ENCODE measurements at places on chromosomes 2 and 18.
A peak's percentile ranks its signal among the peaks of the same experiment; 100 is the strongest.

DNA sequence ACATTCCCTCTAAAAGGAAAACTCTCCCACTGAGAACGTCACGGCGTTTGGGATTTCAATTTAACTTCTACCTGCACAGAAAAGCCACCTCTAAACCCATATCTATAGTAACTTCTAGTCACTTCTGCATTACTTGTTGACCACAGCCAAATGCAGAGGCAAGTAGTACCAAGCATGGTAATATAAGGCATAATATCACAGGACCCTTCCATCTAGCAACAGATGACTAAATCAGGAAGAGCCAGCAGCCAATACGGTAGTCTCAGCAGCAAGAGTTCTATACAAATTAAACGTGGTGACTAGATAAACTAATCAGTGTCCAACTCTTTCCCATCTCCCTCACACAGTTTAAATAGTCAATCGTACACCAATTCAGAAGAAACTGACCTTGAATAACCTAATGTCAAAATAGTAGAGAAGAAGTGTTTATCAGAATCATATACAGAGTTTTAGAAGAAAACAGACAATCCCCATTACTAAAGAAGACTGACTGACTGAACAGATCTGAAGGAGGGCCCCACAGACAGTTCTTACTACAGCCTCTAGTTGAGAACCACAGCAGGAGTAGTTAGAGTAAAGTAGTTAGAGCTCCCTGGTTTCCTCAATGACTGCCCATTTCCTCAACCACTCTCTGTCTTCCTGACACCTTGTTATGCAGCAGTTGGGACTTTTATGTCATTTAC is 30.0 kb downstream of the MEMO1 start:
- peak; percentile 26 for DNase-seq

DNA sequence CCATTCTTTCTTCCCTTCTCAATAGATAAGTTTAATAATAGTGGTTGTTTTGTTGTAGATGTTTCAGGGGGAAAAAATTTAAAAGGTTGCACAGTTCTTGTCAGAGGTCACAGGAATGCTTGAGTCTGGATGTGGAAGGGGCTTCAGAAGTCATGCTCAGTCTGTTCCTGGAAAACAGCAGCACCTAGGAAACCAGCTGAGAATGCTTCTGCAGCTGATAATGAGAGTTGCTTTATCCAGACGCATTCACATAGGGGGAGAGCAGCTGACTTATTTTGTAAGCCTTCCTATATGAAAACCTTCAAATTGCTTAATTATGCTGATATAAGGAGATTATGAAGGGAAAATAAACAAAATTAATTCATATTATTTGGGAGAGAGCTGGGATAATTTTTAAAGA is 235.5 kb downstream of the GULP1 start:
- no peak for DNase-seq

DNA sequence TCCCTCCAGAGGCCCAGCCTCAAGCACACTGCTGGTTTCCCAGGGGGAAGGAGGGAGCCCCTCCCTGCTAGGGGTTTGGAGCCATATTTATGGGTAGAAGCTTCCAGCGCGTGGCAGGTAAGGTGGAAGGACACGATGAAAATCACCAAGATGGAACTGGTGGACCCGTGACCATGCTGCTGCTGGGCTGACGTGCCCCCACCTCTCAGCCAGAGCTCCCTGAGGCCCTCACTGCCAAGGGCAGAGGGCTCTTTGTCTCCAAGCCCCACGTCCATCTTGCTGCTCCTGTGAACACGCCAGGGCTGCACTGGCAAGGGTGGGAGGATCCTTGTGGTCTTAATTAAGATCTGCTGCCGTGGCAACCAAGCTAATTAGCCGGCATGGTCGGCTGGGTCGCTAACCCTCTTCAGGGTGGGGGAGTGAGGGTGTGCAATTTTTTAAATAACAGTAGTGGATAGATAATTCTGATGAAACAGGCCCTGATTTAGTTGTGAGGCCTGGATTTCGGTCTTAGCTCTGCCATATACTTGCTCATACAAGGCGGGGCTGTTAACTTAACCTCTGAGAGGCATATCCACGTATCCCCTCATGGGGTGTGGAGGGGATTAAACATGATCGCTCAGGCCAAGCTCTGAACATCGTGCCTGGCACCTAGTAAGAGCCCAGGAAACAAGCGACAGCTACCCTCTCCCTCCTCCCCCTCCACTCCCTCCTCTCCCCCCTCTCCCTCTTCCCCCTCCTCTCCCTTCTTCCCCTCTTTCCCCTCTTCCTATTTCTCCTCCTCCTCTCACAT is 232.8 kb downstream of the CELF4 start:
- DNase-seq = no peak

GRCh38 chr2:105125428-105125827 is 87.6 kb downstream of the MRPS9 start:
- no peak for DNase-seq

- no peak for DNase-seq
Measured at GRCh38 chr2:112848833-112849232, 12.3 kb upstream of the IL1B start.

GRCh38 chr18:36066001-36066400 is 1.4 kb downstream of the RPRD1A start:
- DNase-seq = no peak

DNA sequence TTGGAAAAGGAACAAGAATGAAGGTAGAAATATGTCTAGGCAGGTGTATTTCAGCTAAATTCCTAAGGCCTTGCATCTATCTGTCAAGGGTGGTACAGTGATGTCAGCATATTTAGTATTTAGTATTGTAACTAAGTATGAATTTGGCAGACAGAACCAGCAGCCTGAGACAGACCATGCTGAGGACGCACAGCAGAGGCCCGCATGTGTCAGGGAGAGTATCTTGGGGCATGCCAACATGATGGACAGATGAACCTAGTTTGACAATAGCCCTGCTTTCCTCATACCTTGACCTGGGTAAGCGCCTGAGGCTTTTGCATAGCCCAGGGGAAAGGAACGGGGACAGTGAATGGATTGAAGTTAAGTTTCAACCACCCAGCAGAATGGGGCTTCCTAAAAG is 33.8 kb upstream of the OSR1 start:
- DNase-seq = no peak

GRCh38 chr2:121103960-121104359 is 181.0 kb downstream of the TFCP2L1 start:
- DNase-seq = no peak

- no peak for DNase-seq
Measured at GRCh38 chr2:24853996-24854395, 60.8 kb downstream of the CENPO start.

GRCh38 chr18:27404855-27405254 is 219.7 kb upstream of the CHST9 start:
- no peak for DNase-seq

GRCh38 chr18:53909668-53910067 is 314.8 kb downstream of the MBD2 start:
- DNase-seq = no peak

DNA sequence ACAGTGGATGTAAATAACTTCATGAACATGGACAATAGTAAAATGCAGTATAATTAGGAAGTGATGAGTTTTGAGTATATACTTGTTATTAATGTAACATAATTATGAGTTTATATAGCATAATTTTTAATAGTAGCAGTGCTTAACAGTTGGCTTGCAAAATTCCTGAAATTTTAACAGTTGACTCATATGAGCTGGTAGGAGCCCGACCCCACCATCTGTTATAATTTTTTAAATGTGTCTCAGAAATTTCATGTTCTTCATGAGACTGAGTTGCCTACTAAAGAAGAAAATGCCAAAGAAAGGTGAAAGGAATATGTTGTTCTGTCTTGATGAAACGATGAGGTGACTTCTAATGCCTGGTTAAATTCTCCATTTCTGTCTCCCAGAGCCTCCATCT is 62.6 kb downstream of the ITGB1BP1 start:
- DNase-seq = no peak

DNA sequence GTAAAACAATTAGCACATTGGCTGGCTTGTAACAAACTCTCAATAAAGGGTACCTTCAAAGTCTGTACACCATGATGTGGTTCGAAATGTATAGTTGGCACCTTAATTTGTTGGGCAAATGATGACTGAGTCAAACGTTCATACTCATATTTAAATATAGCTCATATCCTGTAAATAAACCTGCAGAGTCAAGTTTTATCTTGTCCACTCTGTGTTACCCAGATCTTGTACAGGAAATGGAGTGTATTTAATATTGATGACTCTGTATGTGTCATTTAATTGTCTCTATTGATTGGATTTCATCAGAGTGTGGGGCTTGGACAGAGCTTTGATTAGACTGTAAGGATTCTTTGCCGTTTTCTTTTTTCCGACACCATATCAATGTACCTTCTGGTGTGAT is 805.6 kb upstream of the ZEB2 start:
- DNase-seq = no peak

DNA sequence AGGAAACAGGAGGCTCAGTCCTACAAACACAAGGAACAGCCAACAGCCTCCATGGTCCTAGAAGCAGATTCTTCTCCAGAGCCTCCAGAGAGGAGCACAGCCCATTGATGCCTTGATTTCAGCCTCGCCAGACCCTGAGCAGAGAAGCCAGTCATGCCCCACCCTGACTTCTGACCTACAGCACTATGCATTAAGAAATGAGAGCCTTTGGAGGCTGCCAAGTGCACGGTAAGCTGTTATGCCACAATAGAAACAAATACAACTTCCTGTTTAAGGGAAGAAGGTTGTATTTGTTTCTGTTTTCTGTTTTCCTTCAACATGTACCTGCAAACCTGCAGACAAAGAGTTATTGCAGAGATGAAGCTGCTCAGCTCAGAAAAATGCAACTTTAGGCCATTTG is 181.3 kb upstream of the AGAP1 start:
- DNase-seq = no peak

DNA sequence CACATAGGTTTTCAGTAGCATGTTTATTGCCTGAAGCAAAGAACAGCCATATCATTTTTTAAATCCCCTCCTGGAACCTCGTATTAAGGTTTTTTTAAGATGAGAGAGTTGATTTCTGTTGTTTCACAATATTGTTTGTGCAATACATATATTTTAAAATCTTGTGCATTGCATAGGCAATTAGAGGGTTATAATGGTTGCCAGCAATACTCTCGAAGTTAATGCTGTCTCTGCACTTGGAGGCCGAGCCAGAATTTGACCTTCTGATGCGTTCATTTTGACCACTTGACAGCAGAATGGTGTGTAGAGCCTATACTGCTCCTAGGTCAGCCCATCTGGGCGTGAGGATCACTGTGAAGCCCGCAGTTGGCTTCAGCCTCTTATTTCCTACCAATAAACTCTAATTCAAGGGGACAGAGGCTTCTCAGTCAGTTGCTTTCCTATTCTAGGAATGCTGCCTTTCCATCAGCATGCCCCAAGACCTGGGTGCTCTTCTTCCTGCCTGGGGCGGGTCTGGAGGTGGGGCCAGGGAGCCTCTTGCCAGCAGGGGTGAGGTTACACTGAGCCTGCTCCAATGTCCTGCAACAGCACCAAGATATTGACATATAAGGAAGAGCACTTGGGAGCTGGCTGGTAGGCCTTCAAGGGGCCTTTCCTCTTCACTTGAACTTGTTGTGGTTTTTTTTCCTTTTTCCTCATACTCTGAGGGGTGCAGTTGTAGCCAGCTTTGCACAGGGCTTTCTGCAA is 91.4 kb upstream of the BCL2L11 start:
- peak; percentile 56 for DNase-seq

DNA sequence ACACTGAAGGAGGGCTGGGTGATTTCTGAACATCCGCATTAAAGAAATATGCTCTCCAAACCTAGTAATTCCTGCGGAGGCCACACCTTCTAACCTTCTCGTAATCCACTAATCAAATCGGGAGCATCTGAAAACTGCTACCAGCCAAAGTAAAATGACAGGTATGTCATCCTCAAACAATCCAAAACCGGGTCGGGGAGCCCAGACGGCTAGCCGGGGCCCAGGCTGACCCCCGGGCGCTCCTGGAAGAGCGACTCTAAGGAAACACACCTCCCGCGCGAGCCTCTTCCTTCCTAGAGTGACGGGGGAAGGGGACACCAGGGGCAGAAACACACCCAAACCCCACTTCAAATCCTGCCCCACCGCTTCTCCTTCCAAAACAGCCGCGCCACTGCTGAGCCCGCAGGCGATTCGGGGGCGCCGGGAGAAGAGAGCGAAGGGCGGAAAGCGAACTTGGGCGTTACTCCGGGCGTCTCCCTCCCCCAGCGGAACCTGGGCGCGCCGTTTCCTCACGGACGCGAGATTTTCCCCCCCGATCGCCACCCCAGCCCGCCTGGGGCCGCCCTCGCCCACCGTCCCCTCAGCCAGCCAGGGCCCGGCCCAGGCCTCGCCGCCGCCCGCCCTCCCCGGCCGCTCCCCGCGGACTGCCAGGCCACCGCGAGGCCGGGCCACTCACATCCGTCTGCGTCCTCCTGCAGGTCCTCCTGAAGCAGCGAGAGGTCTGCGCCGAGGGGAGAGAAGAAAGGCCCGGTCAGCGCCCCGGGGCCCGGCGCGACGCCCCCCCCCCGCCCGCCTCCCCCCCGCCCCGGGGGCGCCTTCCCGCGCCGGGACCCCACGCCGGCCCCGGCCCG is 584 bp downstream of the PPP4R1 start:
- DNase-seq = peak; percentile 19

- DNase-seq = no peak
Measured at GRCh38 chr2:42844366-42844765, 52.0 kb upstream of the HAAO start.

DNA sequence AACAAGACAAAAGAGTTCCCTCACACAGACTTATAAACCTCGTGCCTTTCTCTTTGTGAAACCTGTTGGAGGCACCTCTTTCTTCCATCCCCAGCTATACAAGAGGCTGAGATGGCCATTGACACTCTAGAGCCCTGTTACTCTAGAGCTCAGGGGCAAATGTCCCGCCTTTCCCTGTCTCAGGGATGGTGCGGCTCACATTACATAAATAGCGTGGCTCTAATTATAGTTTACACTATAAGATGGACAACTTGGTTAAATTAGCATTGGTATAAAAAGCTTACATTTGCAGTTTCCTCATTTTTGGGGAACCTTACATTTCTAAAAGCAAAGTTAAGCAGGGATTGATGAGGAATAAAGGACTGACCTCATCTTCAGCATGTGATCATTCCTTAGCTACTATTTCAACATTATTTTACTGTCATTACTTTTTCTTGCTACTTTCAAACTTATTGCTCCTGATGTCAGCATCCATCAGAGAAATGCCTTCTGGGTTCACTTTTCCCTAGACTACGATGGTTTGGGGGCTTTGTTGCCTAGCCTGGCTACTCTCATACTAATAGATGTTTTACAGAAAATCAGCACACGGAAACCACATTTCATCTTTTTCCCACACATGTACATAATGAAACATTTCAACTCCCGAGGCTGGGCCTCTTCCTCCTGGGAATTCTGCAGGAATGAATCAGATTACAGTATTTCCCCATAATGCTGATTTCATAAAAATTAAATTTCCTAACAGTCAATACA is 40.4 kb downstream of the FTCDNL1 start:
- no peak for DNase-seq
